ENCODE measurements at places on chromosomes 5 and 9. TPM values are rescaled to one million over a fixed set of nuclear protein-coding genes. Genes with fewer than 3 reads are reported as not detected.

DNA sequence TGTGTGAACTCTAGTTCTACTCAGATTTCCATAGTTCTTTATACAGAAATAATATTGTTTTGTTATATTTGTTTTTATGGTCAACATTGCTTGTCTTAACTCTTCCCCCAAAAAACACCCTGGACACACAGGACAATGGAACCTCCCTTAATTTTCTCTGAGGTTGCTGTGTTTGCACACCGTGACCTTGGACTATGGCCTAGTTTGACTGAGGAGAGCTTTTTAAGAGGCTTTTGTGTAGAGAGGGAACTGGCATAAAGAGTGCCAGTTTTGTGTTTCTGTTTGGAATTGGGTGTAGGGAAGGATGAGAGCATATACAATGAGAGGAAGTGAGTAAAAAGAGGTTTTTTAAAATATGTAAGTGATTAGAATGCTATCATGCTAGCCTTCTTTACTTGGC, 101.1 kb upstream of the MEF2C start:
- DNase-seq = no peak

GRCh38 chr5:159469496-159470372, 139.4 kb upstream of the IL12B start:
- no peak for DNase-seq

GRCh38 chr9:94270009-94270408, 10.9 kb downstream of the ZNF169 start:
- no peak for DNase-seq

DNA sequence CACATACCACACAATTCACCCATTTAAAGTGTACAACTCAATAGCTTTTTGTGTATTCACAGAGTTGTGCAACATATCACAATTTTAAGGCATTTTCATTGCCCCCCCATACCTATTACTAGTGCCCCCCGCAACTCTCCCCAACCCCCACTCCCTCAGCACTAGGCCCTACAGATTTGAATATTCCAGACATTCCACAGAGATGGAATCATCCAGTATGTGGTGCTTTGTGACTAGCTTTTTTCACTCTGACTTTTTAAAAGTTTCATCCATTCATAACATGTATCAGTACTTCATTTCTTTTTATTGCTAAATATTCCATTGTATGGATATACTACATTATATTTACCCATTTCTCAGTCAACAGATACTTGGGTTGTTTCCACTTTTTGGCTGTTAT, 102.9 kb upstream of the LRRTM2 start:
- DNase-seq = peak; percentile 65

Gene SPATA31D3
- total RNA-seq = not detected
